SK-N-SH treated with all-trans-retinoic acid at 6 μM for 48 hours (cell line): ENCODE measurements at places on chromosomes 12 and 14.

GRCh38 chr12:105330931-105331804 is 677 bp downstream of the C12orf75 start:
- peak; percentile 10 for ATAC-seq

- no peak for ATAC-seq
These were observed 4.2 kb downstream of the RARG start for GRCh38 chr12:53227836-53228235.

- no peak for ATAC-seq
These were observed 86.5 kb upstream of the RIN3 start for GRCh38 chr14:92427096-92427495.

DNA sequence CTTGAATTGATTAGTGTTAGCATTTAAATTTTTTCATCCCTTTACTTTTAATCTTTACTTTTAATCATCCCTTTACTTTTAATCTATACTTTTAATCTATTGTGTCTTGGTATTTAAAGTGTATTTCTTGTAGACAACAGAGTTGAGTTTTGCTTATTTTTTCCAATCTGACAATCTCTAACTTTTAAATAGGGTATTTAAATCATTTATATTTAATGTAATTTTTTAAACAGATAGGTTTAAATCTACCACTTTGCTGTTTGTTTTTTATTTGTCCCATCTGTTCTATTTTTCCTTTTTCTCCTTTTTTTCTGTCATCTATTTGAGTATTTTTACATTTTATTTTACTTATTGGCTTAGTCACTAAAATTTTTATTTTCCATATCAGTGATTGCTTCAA is 68.3 kb downstream of the TTC7B start:
- ATAC-seq: no peak

DNA sequence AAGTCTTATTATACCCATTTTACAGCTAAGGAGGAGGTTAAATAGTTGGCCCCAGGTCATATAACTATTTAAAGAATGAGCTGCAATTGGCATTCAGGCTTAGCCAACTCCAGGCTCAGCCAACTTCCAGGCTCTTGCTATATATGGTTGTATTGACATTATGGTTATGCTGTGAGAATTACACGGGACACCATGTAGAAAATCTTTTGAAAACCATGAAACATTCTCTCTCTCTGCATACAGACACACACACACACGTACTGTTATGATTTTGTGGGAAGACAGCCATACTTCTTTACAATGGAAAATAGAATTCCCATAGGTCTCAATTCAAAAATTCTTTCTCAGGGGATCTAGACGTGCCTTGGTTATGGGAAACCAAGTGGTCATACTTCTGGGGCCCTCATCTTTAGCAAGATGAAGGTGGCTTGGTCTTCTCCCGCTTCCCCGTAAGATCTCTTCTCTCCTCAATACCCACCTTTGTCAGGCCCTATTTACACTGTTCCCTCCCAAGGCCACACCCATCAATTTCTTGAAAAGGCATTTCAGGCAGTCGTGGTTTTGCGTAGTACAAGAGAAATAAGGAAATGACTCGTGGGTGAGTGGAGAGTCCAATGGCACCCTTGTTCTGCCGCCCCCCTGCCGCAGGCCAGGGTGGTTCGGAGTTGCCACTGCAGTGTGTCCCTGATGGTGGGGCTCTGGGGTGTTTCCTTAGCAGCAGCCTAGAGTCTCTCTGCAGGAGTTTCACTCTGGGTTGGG is 10.0 kb upstream of the GPRC5A start:
- peak; percentile 16; the same call in 1 of the 3 replicates for ATAC-seq

DNA sequence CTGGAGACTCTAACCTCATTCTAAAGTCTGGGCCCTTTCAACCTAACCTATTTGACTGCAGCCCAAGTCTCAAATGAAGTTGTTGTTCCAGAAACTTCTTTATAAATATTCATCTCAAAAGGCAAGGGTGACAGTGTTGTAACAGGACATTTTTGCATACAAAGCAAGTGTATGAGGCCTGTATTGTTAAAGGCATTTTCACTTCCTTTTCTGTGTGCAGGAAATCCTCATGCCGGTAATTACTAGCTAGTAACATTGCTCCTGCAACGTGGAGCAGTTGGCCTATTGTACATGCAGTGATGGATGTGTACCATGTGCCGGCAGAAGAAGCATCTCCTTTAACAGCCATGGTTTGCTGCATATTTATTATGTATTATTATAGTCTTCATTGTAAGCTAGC is 156.5 kb upstream of the RMST start:
- ATAC-seq: no peak

GRCh38 chr12:89695830-89696229 is 12.8 kb downstream of the ATP2B1 start:
- ATAC-seq: no peak

DNA sequence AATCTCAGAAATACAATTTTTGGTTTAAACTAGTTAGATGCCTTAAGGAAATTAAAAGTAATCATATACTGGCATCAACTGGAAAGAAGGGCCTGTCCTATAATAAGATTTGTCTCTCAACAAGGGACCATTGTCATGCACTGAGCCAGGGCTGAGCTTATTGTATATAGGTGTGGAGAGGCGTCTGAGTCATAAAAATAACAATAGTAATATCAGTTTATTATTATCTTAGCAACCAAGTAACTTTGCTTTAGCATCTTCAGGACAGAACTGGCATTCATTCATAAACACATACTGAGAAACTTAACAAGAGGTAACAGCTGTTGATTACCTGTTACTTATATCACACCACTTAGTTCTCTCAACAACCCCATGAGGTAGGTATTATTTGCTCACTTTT is 7.1 kb downstream of the KRT75 start:
- ATAC-seq: no peak

DNA sequence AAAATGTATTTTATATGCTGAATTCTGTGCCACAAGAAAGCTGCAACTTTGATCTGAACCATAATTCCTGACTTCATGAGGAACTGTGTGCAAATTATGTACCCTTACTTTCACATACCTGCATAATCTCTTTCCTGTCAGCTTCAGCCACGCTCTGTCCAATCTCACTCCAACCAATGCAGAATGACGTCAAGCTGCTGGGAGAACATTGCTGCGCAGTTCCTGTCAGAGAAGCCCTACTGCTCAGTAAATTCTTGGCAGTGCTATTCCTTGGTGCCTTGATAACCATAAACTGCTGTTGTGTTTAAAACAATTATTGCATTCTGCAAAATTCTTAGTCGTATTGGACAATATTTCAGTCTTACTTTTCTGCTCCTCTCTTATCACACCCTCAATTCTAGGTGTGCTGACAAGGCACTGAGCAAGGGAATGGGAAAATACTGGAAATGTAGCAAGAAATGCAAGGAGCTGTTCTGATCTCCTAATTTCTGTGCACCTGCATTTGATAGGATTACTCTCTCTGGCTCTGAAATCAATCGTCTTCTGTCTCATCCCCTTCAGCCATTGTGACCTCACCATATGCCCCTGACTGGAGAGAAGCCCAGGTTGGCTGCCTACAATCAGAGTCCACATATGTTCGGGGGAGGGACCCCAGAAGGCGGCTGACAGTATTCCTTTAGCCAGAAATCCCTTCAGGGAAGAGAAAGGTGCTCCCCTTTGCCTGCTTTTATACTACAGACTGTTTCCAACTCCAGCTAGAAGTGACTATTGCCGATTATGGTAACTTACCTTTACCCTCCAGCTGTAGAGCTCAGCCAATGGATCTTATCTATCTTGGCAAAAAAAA is 274.9 kb upstream of the NOVA1 start:
- no peak for ATAC-seq

DNA sequence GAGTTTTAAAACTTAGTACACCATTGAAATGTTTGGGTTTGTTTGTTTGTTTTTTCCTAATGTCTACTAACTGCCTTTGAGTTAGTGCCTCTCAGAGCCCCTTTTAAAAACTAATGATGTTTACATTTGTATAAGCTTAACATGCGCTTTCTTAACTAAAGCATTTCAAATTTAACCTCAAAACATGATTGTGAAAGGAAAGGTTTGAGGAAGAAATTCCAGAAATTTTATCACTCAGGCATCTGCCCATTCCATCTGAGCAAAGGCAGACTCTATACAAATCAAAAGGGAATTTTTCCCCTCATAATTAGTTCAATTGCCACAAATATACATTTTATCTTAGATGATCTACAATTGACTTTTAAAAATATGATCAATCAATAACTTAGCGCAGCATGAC is 230.7 kb upstream of the CAND1 start:
- ATAC-seq: no peak

DNA sequence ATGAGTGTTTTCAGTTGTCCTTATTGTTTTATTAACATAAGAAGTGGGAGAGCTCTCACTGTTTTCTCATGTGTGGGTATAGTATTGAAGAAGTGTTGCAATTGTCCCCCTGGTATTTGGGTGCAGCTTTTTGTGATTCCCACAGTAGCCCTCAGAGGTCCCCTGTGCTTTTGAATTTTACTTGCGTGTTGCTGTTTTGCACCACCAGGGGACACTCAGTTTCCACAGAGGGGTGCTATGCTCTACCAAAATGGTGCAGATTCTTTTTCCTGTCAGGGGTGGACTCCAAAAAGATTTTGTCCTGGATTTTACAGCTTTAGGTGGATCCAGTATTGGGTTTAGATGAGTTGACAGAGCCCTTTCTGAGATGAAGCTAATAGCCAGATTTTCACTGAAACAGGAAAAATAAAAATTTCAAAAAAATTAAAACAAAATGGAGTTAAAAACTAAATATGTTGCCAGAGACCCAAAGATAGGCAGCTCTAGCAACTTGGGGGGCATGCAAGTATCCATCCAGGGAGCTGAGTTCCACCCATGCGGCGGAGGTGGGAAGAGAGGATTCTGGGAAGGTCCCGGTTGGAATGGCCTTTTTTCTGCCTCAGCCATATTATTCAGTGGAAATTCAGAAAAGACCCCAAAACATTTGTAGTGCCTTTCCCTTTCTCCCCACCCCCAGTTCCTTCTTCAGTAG is 50.2 kb downstream of the TTLL5 start:
- ATAC-seq: peak; percentile 86

DNA sequence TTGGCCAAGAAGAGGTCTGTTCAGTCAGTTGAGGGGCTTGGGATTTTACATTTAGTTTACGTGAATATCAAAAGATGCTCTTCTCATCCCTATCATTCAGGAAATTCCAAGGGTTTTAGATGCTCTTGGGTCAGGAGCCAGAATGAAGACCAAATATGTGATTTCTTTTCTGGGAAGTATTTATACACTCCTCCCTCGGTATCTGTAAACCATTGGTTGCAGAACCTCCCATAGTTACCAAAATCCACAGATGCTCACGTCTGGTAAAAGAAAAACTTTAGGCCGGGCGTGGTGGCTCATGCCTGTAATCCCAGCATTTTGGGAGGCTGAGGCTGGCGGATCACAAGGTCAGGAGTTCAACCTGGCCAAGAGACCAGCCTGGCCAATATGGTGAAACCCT is 75.9 kb downstream of the TNFAIP2 start:
- no peak for ATAC-seq

DNA sequence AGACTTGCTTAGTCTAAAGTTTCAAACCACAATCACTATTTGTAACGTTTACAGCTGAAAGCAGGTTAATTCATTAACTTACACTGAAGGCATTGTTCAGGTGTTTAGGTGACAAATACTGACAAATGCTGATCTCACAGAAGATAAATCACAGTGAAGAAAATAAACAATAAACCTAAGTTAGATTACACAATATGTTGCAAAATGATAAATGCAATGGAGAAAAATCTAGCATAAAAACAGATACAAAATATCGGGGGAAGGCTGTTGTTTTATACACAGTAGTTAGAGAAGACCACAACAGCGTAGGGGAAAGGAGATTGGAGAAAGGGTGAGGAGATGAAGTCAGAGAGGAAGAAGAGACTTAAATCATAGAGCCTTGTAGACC is 3.0 kb downstream of the SCAF11 start:
- ATAC-seq: no peak

- no peak; the same call in 1 of the 3 replicates for ATAC-seq
These were observed 75.6 kb downstream of the ARL6IP4 start for GRCh38 chr12:123056053-123056452.

DNA sequence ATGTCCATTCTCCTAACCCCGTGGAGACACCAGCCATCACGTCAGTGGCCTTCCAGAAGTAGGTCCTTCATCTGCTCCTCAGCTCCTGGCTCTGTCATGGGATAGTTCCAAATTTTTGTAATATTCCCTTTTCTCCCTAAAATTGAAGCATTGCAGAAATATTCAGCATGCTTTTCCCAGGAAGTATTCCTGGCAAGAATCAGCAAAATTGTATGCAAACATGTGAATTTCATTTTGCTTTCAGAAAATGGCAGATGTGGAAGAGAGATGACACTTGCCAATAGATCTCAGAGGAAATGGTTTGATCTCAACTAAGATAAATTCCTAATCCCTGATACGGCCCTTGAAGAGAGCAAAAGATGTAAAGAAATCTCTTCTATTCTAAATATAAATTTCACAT is 298.9 kb downstream of the ITPR2 start:
- no peak for ATAC-seq

- ATAC-seq: no peak
These were observed 64.0 kb downstream of the NUMB start for GRCh38 chr14:73394317-73394716.

GRCh38 chr12:41932470-41932991 is 212.1 kb downstream of the GXYLT1 start:
- peak; percentile 85 for ATAC-seq

- no peak for ATAC-seq
These were observed 33.6 kb upstream of the HIGD1C start for GRCh38 chr12:50918584-50919316.

GRCh38 chr12:53324113-53324778 is 2.8 kb upstream of the AAAS start:
- no peak for ATAC-seq

DNA sequence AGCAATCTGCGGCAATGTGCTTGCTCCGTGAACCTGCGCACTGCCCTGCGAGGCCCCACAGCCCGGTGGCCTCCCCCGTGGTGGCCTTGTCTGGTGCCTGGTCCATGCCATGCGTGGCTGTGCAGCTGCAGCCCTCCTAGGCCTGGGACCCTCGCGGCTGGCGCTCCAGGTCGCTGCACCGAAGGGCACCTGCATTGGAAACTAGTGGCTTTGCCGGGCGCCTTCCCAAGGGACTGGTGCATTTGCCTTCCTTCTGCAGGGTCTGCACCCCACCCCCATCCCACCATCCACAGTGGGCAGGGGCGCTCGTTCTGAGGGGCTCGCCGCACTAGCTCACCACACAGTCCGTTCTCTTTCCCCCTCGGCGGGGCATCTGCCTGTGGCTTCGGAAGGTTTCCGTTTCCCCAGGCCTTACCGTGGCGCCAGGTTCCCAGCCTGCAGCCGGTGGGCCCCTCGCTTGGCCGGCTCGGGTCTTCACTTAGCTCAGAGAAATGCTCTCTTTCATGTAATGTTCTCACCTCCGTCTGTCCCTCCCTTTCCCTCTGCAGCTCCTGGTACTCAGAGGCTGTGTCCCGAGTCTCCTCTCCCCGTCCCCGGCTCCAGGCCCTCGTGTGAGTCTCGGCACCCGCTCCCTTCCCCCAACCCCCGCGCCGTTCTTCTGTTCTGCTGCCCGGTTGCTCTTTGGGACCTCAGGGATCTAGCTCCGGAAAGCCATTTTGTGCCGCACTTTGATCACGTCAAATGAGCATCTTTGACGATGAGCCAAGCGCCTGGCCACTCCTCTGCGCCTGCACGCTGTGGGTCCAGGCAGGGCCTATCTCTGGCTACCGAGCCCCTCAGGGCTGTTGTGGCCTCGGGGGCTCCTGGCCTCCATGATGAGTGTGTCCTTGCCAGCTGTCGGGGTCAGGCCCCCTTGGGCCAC is 31.9 kb downstream of the JAG2 start:
- no peak for ATAC-seq
